ENCODE measurements at places on chromosomes 3 and 15. TPM values are rescaled to one million over a fixed set of nuclear protein-coding genes. Genes with fewer than 3 reads are reported as not detected.

DNA sequence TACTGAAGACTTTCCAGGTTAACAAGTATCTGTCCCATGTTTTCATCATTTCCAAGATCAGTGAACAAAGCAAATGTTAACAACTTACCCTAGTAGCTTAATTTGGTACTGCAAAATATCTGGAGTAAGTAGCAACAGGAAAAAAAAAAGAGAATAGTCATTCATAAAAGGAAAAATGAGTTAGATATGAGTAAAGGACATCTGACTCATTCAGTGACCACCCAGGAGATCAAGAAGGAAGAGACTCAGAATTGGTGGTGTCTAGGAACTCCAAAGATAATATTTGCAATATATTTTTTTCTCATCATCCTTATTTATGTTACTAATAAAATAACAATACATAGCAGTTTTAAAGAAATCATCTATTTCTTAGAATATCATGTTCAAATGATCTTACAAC is 253.8 kb upstream of the COL8A1 start:
- H3K4me3 ChIP-seq, result no peak overlapping the region
- H3K27me3 ChIP-seq, result no peaks in the 10 kb centered on the region
- H3K27ac ChIP-seq, result no peak overlapping the region
- DNase-seq, result no peak
- no peaks in the 10 kb centered on the region for H3K4me1 ChIP-seq

DNA sequence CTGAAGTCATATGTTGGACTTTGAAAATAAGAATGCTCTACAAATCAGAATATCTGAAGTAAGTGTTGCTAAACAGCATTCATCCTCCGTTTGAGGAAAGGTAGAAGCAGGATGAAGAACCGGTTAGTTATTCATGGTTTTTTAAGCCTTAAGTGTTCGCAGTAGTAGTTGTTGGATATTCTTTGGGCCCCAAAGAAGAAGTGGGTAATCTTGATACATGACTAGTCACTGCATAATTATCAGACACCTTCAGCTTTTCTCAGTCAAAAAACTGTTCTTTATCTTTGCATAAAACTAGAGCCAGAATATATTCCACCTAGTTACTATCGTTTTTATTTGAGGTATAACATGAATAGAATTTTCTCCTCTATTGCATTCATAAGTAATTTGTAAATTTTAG is 13.8 kb downstream of the RAB5A start:
- no peak overlapping the region for H3K27ac ChIP-seq
- peaks cover 10% of the 10 kb centered on the region for H3K4me1 ChIP-seq
- no peaks in the 10 kb centered on the region for H3K36me3 ChIP-seq
- H3K27me3 ChIP-seq, result no peaks in the 10 kb centered on the region
- H3K4me3 ChIP-seq, result no peak overlapping the region

- H3K27me3 ChIP-seq, result no peaks in the 10 kb centered on the region
- DNase-seq, result no peak
- H3K4me3 ChIP-seq, result no peak overlapping the region
- no peak overlapping the region for H3K27ac ChIP-seq
- H3K4me1 ChIP-seq, result no peaks in the 10 kb centered on the region
- no peaks in the 10 kb centered on the region for H3K36me3 ChIP-seq
These were observed 465.9 kb upstream of the DPPA4 start for GRCh38 chr3:109803274-109803673.

ITIH1 gene
- not detected for total RNA-seq

All from thyroid gland (tissue), 4 donors.